ENCODE measurements at places on chromosomes 12 and 14. TPM values are rescaled to one million over a fixed set of nuclear protein-coding genes. Genes with fewer than 3 reads are reported as not detected.

SMCO3 gene
- total RNA-seq = not detected

OR4Q3 gene
- total RNA-seq = not detected

PKP2 gene
- 34.0 TPM for total RNA-seq

TMEM132C gene
- not detected for total RNA-seq

MYF6 gene
- not detected for total RNA-seq

C3AR1 gene
- not detected for total RNA-seq

DNAI7 gene
- not detected for total RNA-seq

DNA sequence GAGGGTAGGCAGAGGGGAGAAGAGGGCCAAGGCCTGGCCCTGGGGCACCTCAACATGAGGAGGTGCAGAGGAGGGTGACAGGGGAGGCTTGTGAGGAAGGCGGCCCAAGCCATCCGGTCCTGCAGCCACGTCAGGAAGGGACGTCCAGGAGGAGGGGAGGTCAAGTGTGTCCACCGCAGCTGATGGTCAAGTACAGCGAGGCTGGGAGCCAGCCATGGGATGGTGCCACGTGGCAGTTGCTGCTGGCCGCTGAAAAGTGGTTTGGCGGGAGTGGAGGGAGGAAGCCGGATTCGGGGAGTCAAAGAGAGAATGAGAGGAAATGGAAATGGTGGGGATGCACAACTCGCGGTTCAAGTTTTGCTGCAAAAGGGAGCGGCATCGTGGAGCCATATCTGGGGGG is 41.2 kb downstream of the PRIMA1 start:
- no peak for DNase-seq

DNA sequence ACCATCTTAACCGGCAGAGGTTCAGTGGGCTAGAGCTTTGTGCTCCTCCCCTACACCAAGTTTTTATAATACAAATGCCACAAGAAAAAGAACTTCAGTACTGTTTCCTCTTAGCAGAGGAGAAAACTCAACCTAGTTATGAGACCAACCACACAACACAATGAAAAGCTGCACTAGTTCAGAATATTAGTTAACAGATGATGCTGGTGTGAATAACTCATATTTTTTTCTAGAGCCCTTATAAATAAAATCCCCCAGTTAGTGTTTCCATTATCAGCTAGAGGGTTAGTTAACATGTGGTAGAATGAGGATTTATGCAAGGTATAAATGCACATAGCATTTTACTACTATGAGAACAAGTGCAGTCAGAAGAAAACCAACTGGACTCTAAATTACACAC is 61.9 kb upstream of the AMN1 start:
- DNase-seq = no peak

DNA sequence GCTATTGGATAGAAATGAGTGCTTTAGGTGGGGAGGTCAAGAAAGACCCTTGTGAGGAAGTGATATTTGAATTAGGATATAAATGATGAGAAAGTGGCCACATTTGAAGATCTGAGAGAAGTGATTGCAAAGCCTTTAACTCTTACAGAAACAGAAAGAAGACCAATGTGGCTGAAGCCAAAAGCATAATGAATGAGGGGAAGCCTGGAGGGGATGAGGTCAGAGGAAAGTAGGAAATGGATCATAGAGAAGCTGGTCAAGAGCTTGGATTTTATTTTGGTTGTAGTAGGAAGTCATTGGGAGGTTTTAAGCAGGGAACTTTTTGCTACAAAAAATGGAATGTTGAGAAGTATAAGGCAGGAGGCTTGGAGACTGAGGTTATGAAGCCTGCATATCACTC is 3.5 kb upstream of the GYS2 start:
- no peak for DNase-seq

- DNase-seq = no peak
Measured at GRCh38 chr12:132020292-132020691, 70.5 kb downstream of the EP400 start.

- DNase-seq = no peak
Measured at GRCh38 chr12:68199127-68199526, 26.5 kb downstream of the IL26 start.

DNA sequence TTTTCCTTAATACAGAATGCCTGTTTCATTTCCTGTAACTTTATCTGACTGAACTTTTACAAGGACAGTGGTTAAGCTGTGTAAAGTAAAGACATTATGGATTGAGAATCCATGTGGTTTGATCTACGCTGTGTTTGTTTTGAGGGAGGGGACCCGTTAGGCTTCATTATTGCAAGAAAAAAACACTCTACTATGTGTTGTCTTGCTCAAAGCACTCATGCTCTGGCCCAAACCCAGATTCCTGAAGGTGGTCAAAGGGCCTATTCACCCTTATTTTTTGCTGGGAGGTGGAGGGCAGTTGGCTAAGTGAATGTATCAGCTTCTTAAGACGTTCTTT is 11.9 kb downstream of the RNF10 start:
- DNase-seq = no peak

GRCh38 chr12:108103087-108103486 is 26.0 kb upstream of the WSCD2 start:
- no peak for DNase-seq

GRCh38 chr14:73714656-73715081 is 485 bp upstream of the PNMA1 start:
- no peak for DNase-seq

DNA sequence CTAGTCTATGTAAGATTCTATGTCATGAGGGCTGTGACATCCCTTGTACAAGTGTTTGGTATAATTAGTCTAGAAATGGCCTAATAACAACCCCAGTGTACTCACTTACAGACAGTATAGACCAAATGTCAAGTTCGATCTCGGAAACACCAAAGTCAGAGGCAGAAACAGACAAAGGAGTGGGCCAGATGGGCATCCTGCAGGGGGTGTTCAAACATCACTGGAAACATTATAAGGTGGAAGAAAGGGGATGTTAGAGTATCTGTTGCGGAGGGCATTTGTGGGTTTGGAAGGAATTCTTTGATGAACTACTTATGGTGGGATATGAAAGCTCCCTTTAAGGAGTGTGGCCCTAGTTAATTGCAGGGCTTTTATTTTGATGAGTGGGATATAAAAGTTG is 134.6 kb downstream of the ESR2 start:
- DNase-seq = no peak

DNA sequence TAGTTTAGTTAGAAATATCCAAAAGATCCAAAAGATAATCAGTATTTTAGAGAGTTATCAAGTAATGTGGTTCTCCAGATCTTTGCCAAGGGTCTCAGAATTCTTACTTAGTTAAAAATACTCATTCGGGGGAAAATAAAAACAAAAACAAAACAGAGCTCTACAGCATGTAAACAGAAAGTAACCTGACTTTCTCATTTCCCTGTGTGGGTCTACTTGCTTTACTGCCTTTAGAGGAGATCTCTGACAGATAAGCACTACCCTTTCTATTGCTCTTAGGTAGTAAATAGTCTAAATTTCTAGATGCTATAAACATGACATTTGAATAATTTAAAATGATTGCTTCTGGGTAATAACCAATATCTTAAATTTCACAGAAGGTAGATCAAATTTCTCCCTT is 371.8 kb downstream of the RPL10L start:
- no peak for DNase-seq

DNA sequence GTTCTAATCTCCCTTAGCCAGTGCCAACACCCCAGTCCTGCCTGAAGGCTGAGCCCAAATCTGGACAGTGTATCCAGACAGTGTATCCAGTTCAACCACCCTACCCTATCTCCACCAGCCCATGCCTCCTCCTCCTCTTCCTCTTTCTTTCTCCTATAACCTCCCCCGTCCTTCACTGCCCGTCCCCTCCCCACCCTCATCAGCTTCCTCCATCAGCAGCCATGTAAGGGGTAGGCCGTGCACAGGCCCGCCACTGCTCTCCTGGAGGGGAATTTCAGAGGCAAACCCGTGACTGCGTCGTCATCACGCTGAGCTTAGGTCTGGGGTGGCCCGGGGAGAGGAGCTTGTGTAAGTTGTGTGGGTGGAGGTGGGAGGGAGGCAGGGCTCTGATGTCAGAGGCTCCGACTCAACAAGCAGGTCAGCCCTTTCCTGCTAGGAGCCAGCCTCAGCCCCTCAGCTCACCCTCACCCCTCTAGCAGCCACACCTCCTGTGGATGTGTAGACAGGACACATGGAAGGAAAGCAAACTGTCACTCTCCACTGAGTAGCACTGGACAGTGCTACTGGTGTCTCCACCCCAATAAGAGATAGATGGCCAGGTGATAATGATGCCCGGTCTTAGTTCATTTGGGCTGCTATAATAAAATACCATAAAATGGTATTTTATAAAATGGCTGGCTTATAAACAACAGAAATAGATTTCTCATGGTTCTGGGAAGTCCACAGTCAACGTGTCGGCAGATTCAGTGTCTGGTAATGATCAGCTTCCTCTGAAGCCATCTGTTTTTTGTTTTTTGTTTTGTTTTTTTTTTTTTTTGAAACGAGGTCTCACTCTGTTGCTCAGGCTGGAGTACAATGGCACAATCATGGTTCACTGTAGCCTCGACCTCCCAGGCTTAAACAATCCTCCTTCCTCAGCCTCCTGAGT is 50.5 kb downstream of the IRF2BPL start:
- no peak for DNase-seq

GRCh38 chr12:109535231-109535862 is 38.0 kb downstream of the MMAB start:
- DNase-seq = no peak
